ENCODE measurements at places on chromosomes 1 and 21.

DNA sequence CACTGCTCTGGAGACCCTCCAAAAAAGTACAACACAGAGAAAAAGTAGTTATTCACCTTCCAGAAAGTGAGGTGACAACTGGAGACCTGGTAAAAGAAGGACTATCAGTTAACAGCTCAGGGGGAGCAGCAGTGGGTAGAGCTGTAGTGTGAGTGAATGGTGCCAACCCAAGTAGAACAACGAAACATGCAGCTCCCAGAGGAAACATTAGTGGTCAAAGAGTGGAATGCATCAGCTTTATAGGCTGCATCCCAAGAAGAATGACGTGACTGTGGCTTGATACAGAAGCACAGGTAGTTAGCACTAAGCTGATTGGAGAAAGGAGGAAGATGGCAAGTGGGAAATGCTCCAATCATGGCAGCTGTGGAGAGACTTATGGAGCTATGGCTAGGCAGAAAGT is 275.7 kb upstream of the CAMK1G start:
- no peak for DNase-seq

DNA sequence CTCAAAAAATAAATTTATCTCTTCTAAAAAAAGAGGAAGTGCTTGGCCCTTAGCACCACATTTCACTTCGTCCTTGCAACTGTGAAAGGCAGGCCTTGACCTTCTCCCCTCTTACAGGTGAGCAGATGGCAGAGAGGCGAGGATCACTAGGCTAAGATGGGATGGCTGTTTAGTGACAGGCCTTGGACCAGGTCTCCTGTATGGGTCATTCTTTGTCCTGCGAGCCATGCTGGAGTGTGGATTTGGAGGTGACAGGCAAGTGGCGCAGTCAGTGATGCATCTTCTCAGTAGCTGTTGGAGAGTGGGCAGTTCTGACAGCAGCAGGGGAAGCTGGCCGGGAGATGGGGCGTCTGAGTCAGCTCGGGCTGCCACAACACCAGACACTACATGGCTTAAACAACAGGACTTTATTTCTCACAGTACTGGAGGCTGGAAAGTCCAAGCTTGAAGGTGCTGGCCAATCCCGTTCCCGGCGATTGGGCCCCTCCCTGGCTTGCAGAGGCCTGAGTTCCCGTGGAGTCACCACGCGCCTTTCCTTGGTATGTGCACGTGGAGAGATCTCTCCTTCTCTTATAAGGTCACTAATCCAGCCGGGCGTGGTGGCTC is 16.5 kb downstream of the SLC27A3 start:
- no peak for DNase-seq

GRCh38 chr21:44356636-44357035 is 3.2 kb downstream of the TRPM2 start:
- no peak for DNase-seq

DNA sequence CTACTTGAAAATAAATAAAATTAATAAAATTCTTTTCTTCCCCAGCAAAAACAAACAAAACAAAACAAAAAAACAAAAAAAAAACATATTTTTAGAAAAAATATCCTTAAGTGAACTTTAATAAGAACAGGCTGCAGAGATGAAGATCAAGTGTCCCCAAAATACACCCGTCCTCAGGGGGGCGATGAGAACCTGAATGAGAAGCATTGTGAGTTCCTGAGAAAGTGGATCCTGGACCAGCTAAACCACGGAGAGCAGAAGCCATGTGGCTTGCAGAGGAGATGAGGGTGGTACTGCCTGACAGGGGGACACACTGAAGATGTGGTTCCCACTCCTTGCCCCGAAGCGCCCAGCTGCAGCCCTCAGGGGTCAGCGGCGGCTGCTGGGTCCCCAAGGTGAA is 89.3 kb downstream of the ITPKB start:
- DNase-seq: peak; percentile 75

- no peak for DNase-seq
Measured at GRCh38 chr1:200040481-200041138, 13.1 kb downstream of the NR5A2 start.

DNA sequence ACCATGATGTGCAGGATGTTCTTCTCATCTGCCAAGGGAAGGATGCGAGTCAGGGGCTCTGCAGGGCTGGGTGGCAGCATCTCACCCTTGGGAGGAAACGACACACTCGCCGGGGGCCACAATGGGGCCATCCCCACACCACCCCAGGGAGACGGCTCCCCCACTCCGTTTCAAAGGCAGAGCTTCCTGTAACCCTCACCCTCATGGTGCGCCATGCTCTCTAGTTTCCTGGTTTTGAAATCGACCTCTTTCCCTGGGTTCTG is 20.2 kb downstream of the RIPK4 start:
- no peak for DNase-seq

GRCh38 chr1:171597203-171597602 is 24.8 kb upstream of the MYOCOS start:
- DNase-seq: no peak

DNA sequence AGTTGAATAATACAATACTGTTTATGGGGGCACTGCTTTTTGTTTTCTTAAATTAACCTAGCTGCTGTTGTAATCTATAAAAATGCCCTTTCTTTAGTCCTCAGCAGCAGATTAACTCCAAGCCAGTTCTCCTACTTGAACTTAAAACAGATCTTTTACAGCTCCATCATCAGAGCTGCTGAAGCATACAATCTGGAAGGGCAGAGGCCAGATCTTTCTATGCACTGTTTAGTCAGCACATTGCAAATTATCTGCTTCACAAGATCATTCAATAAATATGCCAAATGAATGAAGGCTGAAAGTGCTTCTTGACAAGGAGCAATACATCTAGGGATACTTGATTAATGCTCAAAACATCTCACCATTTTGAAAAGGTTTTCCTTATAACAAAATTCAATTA is 115.8 kb downstream of the PLPPR5 start:
- no peak for DNase-seq

DNA sequence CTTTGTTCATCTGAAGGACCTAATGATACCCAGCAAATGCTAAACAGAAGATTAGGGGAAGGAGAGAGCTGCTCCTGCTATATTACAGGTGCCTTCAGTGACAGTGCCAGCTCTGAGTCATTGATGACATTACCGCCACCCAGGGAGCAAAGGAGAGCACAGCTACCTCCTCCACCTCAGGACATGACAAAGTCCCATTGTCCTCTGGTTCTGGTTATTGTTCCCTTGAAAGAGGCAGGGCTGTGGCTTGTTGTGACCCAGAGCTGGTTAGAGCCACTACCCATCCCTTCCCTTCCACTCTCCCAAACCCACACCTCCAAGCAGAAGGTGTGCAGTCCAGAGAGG is 363.5 kb upstream of the DUSP10 start:
- peak; percentile 27 for DNase-seq

- DNase-seq: no peak
Measured at GRCh38 chr1:55724551-55725325, 509.6 kb upstream of the USP24 start.

- DNase-seq: no peak
Measured at GRCh38 chr1:83546874-83547273, 452.1 kb downstream of the TTLL7 start.

DNA sequence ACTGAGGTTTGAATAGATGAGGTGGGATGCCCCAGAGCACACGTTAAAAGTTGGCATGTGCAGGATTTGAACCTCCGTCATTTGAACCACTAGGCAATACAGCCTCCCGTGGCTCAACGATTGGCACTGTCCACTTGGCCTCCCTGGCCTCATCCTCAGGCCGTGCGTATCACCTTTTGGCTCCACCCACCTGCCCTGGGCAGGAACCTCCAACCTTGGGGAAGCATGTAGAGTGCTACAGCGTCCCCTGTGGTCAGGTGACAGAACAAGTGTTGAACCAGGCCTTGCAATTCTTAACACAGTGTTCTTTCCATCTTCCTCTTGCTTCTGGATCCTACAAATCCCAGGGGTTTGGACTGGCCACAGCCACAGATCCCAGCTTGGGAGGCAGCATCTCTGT is 112.6 kb downstream of the PAX7 start:
- no peak for DNase-seq

DNA sequence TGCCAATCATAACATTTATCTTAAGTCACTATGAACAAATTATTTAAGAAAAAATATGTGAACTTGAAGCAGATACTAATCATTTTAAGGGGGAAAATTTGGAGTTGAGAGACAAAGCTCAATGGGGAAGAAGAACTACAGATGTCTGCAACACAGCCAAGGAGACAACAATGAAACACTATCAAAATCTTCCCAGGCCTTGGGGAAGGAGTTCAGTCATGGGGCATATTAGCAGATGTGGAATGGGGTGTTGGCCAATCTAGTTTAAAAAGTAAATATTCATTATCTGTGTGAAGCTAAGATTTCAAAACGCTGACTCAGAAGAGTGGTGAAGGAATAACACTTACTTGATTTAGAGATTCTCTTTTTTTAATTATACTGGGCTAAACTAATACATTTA is 671.6 kb upstream of the ZP4 start:
- DNase-seq: no peak

DNA sequence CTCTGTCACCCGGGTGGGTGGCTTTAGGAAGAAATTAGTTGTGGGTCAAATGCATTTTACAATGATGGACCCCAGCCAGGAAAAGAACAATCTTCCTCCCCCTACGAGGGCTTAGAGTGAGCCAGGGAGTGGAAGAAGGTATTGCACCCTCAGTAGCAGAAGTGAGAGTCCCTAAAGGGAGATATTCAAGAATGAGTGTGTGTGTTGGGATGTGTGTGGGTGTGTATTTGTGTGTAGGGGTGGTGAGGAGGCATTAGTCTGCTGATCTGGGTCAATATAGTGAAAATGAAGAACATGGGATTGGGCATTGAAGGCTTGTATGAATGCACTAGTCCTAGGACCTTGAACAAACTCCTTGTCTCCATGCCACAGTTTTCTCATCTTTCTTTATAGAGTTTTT is 85.2 kb upstream of the RUNX1 start:
- DNase-seq: no peak

DNA sequence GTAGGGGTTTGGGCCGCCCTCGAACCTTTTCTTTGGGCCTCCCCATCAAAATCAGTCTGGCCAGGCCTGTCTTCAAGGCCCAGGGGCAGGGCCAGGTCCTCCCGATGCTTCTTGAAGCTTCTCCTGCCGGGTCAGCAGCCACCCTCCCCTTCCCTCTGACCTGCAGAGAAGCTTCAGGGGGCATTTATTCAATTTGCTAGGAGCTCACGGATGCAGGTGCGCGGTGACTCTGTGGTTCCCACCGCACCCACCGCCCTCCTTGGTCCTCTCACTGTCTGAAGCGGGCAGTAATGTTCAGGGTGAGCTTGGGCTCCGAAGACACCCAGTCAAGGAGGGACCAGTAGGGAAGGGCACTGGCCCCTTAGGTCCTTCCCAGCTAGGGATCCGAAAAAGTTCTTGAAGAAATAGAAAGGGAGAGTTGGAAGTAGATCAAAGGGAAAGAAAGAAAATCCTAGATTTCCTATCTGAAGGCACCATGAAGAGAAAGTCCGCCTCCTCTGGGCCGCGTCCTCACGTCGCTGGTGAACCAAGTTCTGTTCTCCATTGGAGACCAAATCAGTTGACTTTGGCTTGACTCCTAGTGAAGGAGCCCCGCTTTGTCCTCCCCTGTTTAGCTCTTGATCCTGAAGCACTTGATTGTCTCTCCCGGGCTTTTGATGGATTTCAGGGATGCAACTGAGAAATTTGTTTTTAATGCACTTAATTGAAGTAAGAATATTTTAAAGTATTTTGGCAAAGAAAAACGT is 8.7 kb upstream of the RNU1-2 start:
- DNase-seq: no peak

DNA sequence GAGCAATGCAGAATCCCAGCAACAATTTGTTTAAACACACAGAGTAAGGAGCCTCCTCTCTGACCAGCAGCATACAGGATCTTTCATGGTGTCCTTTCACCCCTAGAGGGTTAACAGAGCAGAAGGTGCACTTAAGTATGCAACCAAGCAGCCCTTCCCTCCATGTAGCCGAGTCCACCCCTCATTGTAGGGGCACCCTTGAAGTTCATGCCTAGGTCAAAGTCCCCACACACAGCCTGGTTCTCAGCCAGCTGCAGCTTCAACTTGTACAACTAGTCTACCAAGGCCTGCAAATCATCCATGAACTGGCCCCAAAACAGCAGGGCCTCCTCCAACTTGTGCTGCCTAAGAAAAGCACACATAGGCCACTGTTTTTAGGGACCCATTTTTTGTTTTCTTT is 7.0 kb upstream of the BMP8B start:
- no peak for DNase-seq

DNA sequence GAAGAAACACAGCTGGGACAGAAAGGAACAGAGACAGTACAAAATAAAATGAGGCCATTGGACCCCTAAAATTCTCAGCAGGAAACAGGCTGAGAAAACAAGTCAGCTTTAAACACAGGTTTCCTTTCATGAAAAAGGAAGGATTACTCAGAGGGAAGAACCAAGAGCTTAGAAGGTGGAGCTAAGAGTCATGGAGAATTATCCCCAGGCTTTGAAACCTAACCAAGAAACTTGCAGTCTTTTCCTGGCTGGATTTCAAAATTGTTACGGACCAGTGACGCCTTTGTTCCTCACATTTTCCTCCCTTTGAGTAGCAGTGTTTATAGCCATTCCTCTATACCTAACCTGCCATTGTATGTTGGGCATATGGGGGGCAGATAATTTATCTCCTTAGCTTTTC is 8.8 kb downstream of the HMGB4 start:
- DNase-seq: no peak

GRCh38 chr1:26412180-26412840 is 1.7 kb downstream of the LIN28A start:
- DNase-seq: peak; percentile 21

DNA sequence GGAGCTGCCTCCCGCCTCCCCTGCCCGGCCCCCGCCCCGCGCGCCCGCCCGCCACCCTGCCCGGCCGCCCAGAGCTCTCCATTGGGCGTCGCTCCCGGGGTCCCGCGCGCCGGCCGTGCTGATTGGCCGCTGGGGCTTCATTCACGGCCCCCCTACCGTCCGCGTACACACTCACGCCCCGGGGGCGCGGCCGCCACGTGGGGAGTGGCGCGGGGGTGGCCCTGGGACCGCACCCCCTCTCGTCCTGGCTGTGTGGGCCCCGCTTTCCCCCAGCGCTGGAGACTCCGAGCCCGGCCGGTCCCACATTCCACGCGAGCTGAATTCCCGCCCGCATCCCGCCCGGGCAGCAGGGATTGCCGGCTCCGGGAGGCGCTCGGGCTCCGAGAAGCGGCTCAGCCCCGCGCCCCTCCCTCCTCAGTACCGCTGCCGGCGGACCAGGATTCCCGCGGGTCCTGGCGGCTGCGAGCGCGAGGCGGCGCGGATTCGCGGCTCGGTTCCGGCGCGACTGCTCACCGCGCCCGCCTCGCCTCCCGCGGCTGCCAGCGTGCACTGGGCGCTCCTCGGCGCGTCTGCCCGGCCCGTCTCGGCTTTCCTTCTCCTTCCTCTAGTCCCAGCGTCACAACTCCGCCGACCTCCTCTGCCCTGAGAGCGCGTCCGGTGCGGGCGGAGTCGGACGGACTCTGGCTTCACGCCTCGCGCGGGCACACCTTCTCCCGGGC is 450 bp upstream of the POU3F1 start:
- DNase-seq: peak; percentile 88

- DNase-seq: peak; percentile 65
Measured at GRCh38 chr1:55337801-55338447, 122.8 kb upstream of the USP24 start.

- DNase-seq: no peak
Measured at GRCh38 chr1:58401991-58402390, 144.5 kb downstream of the OMA1 start.
